ENCODE measurements at places on chromosomes 4 and X.
A peak's percentile ranks its signal among the peaks of the same experiment; 100 is the strongest.

GRCh38 chrX:10636337-10636736, 16.0 kb upstream of the MID1 start:
- no peak for DNase-seq

- peak; percentile 91 for DNase-seq
Measured at GRCh38 chr4:78032446-78032845, 24.7 kb upstream of the FRAS1 start.

- DNase-seq: no peak
Measured at GRCh38 chr4:87079967-87080366, 140.5 kb downstream of the KLHL8 start.

GRCh38 chrX:1246816-1247215, 21.8 kb upstream of the CSF2RA start:
- peak; percentile 13 for DNase-seq

DNA sequence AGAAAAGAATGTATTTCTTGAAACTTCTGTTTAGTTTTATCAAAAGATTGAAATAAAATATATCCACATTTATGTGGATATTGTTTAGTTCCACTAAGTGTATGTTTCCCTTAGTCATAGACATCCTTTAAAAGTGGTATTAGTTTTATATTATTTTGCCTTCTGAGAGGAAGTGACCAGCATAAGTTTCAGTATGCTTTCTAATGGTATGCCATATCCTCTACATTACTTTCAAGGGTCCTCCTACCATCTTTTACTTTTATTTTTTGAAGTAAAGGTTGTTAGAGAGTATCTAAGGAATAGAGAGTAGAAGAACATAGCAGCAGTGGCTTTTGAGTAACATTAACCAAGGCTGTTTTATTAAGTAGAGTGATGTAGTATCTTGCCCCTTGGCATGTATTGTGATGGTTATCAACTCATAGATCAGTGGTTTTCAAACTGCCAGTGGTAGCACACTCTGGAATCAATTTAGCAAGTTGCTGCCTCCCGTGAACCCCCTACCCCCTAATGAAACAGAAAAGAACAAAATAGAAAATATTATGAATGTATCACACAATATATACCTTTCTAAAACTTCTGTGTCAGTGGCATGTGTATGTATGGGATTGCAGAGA, 44.8 kb downstream of the RBPJ start:
- DNase-seq: no peak

DNA sequence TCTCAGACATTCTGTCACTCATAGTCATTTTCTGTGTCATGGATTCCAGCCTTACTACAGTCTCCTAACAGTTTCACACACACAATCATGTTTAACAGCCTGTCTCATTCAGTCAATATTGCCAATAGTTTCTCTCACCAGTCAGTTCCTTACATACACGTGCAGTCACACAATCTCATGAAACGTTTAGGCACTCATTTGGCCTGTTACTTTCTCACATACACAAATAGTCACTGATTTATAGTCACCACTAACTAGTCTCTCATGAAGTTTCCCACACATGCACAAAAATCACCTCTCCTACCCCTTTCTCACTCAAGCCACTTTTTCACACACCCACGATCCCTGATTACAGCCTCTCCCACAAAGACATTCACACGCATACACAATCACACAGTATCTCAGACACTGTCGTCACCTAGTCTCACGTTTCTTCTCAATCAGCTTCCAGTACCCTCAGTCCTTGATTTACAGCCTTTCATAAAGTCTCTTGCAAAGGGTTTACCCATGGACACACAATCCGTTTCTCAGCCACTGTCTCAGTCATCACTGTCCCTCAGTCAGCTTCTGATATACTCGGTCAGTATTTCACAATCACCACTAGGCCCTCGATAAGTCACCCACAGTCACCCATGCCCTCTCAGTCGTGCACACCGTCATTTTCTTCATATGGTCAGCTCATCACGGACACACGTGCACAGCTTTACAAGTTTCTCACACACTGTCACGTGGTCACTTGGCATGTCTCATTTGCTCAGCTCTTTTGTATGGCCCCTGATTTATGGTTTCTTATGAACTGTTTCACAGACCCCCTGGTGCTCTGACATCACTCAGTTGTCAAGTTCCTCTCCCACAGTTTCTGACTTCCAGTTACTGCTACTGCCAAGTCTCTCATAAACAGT, 4.2 kb upstream of the CFP start:
- no peak for DNase-seq

- DNase-seq: peak; percentile 29
Measured at GRCh38 chrX:41085878-41086626, 807 bp downstream of the USP9X start.
